ENCODE measurements at places on chromosomes 6 and 20.

- no peak for DNase-seq
Observed at GRCh38 chr6:148027201-148027600, 315.4 kb upstream of the SASH1 start.

- DNase-seq = no peak
Observed at GRCh38 chr20:47551222-47551621, 49.5 kb downstream of the NCOA3 start.

DNA sequence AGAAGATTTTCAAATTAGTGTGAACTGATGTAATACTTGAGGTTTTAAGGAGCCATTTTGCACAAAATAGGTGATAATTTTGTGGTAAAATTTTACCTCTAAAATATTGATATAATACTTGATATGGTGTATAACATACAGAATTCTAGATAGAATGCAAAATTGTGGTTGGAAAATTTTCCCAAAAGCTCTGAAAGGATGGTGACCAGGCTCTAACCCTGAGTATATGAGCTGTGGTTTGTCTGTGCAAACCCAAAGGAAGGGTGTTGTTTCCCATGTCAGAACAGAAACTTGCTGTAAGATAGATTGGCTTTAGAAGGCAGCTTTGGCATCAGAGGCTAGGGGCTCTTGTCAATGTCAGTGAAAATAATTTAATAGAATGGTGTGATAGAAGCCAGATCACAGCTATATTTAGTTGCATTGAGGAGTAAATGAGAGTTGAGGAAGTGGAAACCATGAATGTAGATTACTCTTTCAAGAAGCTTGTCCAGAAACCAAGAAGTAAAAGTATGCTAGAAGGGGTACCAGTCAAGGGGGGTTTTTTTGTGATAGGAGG lies 257.7 kb downstream of the FARS2 start:
- DNase-seq = no peak

- no peak for DNase-seq
Observed at GRCh38 chr6:19413323-19413722, 423.8 kb upstream of the ID4 start.

GRCh38 chr6:110331816-110332215 lies 26.3 kb downstream of the METTL24 start:
- DNase-seq = no peak

DNA sequence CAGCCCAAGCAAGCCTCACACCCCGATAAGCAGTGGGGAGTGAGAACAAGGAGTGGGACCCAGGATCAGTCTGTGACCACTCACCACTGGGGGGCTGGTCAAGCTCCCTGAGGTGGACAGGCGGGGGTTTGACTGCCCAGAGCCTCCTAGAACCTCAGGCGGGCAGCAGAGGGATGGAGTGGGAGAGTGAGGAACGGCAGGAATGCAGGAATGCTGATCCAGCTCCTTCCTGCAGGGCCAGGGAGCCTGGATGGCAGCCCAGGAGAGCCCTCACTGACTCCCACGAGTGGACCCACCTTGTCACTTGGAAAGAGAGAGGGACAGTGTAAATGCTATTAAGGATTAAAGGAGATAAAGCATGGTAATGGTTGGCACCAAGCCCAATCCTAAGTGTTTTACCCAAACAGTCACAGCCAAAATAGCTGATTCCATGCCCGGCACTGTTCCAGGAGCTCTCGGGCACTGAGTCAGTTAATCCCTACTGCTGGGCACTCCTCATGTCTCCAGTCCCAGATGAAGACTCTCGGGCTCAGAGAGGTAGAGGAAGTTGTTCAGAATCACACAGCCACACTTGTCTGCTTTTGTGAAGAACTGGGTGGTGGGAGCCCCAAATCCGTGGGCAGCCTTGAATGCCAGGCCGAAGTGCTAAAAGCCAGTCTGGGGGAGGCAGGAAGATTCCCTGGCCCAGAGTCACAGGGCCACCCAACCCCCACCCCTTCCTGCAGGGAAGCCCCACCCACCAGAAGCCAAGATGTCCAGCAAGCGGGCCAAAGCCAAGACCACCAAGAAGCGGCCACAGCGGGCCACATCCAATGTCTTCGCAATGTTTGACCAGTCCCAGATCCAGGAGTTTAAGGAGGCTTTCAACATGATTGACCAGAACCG lies 3.1 kb downstream of the MYL9 start:
- DNase-seq = no peak

DNA sequence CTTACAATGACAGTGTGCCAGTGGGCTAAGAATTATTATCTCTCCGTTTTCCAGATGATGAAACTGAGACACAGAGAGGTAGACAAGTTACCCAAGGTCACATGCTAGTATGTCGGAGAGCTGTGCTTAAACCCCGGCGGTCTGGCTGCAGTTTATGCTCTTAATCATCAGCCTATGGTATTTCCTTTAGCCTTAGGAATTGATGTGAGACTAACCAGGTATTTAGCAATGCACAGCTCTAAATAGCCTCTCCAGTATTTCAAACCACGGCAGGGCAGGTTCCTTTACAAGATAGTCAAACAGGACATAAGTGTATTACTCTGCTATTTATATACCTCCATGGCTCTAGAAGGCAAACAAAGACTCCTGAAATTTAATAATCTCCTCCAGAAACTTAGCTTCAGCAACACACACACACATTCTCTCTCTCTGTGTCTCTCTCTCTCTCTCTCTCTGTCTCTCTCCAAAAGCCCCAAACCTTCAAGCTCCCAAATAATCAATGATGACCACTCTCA lies 142.0 kb upstream of the ZNF217 start:
- DNase-seq = no peak

GRCh38 chr6:119862719-119863118 lies 513.2 kb upstream of the MAN1A1 start:
- DNase-seq = no peak

GRCh38 chr6:7532232-7532631 lies 9.2 kb upstream of the DSP start:
- no peak for DNase-seq

All from cortex of kidney (tissue), 1 donor.